ENCODE measurements at places on chromosomes 13 and 19.

DNA sequence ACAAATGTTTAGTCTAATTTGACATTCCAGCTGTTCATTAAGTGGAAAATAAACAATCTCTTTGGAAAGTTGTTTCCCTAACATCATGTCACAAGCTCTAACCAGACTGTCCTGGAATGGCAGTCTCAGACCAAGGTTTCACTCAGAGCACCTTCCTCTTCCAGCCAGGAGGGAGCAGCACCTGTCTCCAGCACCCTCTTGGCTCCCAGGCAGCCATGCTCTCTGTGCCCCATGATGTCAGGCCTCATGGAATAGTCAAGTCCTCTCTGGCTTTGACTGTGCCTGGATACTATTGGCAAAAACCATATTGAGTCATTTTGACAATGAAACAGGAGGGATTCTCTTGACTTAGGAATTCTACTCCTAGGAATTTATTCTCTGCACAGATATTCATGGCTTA, 171.4 kb downstream of the OXGR1 start:
- no peak for DNase-seq

GRCh38 chr19:14168259-14168972, 32.0 kb upstream of the ASF1B start:
- DNase-seq = no peak

- no peak for DNase-seq
These were observed 423 bp downstream of the LSM14A start for GRCh38 chr19:34172661-34173192.

GRCh38 chr19:30305346-30306060, 66.7 kb upstream of the ZNF536 start:
- no peak for DNase-seq

GRCh38 chr13:75299913-75300862, 181.8 kb downstream of the TBC1D4 start:
- no peak for DNase-seq

Data from T-helper 1 cell (primary cell).